NCI-H82 (cell line): ENCODE measurements at places on chromosomes 12 and 14.

GRCh38 chr12:89245090-89245489 lies 107.2 kb downstream of the DUSP6 start:
- peak; percentile 7 for DNase-seq

DNA sequence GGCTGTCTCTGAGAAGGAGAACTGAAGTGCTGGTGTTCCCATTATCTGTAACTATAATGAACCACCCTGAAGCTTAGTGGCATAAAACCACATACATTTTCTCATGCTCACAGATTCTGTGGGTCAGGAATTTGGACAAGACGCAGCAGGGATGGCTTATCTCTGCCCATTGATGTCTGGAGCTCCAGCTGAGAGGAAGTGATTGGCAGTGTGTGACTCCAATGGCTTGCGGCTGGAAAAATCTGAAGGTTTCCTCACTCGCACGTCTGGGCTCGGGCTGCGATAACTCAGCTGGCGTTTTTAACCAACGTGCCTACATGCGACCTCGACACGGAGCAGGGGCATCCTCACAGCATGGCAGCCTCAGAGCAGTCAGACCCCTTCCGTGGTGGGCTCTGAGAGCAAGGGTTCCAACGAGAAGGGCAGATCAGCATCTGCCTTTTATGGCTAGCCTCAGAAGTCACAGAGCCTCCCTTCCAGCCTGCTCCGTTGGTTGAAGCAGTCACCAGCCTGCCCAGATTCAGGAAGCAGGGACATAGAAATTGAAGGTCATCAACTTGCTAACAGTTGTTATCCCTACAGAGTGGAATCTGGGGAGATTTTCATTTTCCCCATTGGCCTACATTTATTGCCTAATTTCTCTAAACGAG lies 143.3 kb upstream of the BCL2L14 start:
- DNase-seq, result no peak

DNA sequence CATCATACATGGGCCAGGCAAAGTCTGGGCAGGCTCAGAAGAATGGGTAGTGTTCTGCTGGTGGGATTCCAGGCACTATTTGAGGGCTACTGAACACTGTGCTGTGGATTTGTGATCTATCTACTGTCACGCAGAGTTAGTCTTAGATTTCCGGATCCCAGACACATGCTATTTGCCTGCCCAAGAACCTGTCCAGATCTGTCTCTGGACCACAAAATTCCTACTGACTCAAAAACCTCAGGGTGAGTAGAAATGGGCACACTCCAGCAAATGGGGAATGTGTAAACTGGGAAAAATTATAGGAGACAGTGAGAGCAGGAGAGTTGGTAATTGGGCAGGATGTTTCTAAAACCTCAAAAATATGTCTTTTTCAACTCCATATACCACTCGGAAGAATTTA lies 129.9 kb downstream of the GALC start:
- no peak for DNase-seq

DNA sequence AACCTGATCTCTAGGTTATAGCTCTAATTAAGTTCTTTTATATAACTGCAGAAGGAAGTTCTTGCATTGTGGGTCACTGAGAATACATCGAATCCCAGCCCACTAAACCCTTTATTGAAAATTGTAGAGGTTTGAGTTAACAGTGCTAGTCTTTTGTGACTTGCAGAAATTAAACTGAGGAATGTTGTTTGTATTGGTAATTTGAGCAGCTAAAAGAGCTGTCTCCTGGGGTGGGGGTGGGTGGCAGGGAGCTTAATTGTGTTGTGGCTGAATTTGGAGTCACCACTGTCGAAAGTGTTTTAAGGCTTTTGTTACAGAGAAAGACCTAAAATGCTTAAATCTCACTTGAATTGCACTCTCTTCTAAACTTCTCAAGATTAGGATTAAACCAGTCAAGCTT lies 3.2 kb upstream of the COX8C start:
- DNase-seq, result no peak

- peak; percentile 5 for DNase-seq
Observed at GRCh38 chr12:80116735-80117134, 17.4 kb downstream of the OTOGL start.

DNA sequence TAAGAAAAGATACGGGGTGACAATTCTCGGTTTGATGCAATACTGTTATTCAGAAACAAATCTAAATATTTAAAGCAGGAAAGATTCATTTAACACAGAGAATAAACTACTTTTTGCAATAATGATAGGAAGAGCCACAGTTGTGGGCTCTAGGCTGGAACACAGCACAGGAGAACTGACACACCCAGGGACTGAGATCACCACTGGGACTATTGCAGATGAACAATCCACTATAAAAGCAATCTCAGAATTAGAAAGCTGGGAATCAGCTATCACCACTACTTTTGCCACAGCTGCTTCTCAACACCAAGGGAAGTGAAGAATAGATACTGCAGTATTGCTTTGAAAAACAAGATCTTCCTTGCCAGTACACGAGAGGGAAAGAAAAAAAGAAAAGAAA lies 4.1 kb upstream of the PIK3C2G start:
- DNase-seq, result no peak

GRCh38 chr12:6337958-6338433 lies 3.9 kb downstream of the TNFRSF1A start:
- no peak for DNase-seq

- DNase-seq, result no peak
Observed at GRCh38 chr12:109716092-109716479, 2.5 kb downstream of the FAM222A start.

DNA sequence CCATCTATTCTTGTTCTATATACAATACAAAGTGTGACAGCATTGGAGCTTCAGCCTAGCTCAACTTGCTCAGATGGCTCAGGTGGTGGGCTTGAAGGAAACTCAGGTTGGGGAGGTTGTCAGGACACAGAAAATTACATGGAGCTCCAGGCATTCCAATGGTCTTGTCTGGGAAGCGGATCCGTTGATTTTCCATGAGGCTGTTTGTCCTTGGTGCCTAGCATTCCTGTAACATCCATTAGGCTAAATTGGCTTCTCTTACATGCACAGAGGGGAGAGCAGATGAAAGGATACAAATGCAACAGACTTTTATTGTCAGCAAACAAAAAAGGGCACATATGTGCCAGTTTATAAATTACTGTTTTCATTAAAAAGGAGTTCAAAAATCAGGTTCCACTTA lies 75.5 kb upstream of the OTX2 start:
- peak; percentile 73 for DNase-seq

DNA sequence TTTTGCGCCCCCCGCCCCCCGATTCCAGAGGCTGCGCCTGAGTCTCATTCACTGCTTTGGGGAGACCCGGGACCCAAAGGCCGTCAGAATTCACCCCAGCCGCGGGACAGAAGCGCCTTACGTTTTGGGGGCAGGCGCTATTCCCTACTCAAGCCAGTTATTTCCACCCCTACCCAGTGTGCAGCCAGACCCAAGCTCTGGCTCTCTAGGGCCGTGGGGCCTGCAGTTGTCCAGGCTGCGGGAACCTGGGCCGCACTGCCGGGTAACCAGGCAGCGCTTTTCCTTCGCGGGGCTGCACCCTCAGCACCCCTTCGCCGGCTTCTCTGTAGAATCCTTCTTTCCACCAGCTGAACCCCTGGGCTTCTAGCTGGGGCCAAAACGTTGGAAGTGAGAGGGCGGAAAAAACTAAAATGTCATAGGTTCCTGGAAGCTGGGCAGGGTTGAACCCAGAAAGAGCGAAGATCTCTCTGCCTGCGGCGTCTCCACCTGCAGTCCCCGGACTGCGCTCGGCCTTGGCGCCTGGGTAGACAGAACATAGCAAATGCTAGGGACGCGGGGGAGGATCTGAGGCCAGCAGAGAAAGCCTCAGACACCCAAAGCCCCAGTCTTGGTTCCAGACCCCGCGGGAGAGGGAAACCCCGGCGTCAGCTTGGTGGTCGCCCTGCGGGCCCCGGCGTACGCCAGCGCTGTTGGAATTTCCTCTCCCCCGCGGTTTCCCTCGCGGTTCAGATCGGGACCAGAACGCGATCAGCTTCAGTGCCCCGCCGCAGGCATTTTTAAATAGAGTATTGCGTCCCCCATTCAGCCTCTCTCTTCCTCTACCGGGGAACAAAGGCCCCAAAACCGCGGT lies 18.3 kb downstream of the TBX3 start:
- no peak for DNase-seq

DNA sequence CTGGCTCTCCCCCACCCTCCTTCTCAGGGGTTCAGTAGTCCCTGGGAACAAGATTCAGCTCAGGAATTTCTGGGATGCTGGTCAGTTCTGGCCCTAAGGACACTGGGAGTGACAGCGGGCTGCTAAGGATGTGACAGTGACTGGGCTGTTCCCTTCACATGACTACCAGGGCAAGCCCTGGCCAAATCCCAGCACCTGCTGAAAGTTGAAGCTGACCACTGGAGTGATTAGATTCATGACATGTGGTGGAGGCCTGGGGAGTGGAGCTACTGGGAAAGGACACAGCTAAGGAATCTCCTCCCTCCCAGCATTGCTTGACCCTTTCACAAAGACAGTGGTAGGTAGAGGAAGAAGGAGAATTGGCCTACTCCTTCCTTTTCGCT lies 204.9 kb downstream of the DAD1 start:
- no peak for DNase-seq

GRCh38 chr12:11497995-11498394 lies 102.6 kb upstream of the PRB2 start:
- DNase-seq, result no peak

DNA sequence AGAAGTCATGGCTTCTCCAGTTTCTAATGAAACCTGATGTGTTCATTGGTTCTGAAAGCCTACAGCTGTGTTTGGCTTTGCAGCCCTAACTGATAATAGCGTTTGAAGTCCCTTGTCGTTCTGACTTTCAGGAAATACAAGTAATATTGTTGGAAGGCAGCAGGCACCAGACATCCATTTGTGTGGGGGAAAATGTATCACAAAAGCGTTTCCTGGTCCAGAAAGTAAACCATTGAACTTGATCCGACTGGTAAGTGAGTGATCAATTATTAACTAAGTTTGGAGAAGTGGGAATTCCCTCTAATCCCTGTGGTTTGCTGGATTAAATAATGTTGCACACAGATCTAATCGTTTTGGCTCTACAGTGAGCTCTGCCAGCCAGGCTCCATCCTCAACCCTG lies 77.3 kb upstream of the LTA4H start:
- DNase-seq, result no peak

DNA sequence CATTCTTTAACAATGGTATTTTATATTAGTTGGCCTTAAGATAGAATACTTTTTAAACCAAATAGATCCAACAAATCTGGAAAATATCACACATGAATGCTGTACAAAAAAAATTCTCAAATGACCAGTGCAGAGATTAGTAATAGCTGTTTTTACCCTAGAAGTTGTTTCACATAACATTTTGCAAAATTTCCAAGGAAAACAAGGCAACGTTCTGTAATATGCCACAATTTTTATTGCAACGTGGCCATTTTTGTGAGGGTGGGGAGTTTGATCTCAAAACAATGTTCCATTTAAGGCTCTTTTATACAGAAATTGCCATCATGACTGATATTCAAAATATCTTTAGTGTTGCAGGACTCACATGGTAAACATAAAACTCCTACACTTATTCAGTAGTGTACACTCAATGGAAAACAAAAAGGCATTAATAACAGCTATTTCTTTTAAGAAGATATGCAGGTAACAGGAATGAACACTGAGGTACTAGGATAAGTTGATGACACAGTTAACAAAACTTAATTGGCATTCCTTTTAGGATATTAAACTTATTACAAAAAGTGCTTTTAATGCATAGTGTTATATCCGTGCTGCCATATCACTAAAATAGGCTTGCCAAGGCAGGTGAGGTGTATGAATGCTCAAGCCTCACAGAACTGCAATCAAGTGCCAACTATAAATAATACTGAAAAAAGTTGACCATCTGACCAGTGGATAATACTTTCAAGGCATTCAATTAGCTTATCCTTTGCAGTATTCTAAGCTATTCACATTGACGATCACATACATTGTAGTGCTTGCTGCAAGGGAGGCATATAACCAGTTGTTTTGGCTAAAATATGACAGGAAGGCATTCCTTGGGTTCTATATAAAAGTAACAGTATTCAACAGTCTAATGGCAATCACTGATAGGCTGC lies 2.3 kb downstream of the CFL2 start:
- DNase-seq, result no peak

- DNase-seq, result no peak
Observed at GRCh38 chr14:101175731-101176534, 272.4 kb upstream of the RTL1 start.

GRCh38 chr12:50222275-50222783 lies 55.2 kb upstream of the CERS5 start:
- DNase-seq, result peak; percentile 67

- DNase-seq, result no peak
Observed at GRCh38 chr12:115135800-115136211, 451.8 kb upstream of the TBX3 start.

GRCh38 chr12:64943686-64944085 lies 119.2 kb downstream of the TBC1D30 start:
- no peak for DNase-seq

DNA sequence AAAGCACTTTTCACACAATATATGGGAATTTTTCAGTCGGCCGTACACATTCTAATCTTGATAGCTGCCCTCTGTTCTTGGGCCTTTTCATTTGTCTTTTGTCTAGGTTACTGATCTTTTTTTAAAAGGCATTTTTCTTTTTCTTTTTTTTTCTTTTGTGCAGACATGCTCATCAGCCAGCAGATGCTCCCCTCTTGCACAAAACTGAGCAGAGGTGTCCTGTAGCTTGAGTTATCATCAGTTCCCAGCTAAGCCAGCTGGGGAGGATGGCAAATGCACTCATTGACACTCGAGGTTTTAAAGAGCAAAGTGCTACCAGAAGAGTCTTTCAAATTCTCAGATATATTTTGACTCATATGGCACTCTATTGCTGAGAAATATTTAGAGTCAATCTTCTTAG lies 913.9 kb upstream of the SEL1L start:
- peak; percentile 46 for DNase-seq

DNA sequence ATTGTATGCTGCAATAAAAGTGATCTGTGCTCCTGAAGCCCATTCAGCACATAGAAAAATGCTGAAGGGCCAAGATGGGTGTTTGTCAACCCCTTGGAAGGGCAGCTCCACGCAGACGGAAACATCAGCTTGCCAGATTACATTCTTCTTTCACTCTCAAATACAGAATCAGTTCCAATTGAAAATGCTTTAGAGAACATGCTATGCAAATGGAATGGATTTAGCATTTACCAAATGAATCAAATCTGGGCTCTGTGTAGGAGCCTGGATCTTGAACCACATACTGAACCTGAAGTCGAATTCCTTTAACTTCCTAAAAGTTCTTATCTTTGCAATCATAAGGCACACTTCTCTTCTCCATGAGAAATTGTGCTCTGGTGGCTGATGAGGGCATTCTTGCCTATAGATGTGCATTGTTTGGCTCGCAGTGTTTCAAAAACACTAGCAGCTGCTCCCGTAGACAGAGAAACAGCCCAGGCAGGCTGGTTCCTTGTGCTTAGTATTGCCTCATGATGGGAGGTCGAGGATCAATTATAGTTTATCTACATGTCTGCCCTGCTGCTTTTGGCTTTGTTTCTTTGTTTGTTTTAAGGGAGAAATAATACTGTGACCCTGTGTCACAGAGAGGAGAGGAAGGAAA lies 489.8 kb upstream of the FLRT2 start:
- no peak for DNase-seq

- no peak for DNase-seq
Observed at GRCh38 chr14:76986231-76986565, 42.3 kb downstream of the IRF2BPL start.

GRCh38 chr14:93811020-93811419 lies 22.7 kb upstream of the PRIMA1 start:
- DNase-seq, result no peak

GRCh38 chr12:25364529-25365339 lies 114.0 kb upstream of the KRAS start:
- DNase-seq, result peak; percentile 9

GRCh38 chr14:27750114-27750513 lies 1016.5 kb upstream of the FOXG1 start:
- DNase-seq, result no peak
